Urothelium cell line (cell line): ENCODE measurements at places on chromosomes 2 and 18.

GRCh38 chr2:85709401-85709811 lies 15.2 kb downstream of the GNLY start:
- no peak for DNase-seq

- DNase-seq = no peak
Observed at GRCh38 chr2:240933048-240933965, 27.2 kb downstream of the CROCC2 start.

- DNase-seq = no peak
Observed at GRCh38 chr18:54872681-54873080, 44.4 kb downstream of the RAB27B start.

- DNase-seq = no peak
Observed at GRCh38 chr18:45361125-45361851, 254.0 kb upstream of the SLC14A2 start.

- DNase-seq = no peak
Observed at GRCh38 chr18:79506191-79507075, 110.7 kb downstream of the NFATC1 start.
